ENCODE measurements at places on chromosomes 7 and 10.
A peak's percentile ranks its signal among the peaks of the same experiment; 100 is the strongest.

- no peak for DNase-seq
Observed at GRCh38 chr7:130429019-130429418, 11.8 kb downstream of the CEP41 start.

- DNase-seq: no peak
Observed at GRCh38 chr10:104416851-104417250, 63.2 kb downstream of the CFAP58 start.

DNA sequence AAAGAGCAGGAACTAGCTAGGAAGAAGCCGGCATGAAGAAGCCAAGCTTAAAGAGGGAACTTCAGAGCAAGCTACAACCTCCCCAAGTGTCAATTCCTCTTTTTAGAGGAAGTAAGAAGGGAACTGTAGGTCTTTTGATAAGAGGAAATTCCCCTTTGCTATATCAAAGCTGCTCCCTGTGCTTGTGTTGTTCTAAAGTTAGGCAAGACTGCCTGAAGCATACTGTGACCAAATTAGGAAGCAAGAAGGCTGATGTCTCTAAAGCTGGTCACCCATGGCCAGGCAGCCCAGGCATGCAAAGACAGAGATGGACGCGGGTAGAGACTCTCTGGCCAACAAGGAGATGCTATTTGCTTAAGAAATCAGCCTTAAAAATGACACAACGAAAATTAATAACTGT lies 87.9 kb downstream of the RNF216 start:
- DNase-seq: peak; percentile 80

DNA sequence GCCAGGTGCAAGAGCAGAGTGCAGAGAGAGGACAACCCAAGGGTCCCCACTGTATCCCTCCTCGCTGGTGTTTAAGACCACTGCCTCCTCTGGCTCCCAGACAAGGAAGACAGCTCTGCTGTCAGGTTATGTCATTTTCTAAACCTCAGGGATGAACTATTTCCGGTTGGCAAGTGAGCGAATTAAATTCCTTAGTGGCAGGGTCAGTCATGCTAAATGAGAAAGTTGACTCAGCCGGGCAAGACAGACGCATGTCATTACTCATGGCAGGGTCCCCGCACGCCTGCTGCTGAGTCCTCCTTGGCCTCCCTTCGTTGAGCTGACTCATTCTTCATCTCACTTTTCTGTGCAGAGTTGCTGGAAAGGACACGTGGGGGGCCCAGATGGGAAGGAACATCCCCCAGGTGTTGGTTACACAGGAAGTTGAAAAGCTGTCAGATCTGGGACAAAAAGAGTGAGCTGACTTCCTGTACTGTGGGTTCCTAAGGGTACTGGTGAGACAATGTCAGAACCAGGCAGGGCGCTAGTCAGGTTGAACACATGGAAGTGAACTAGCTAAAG lies 47.1 kb upstream of the UCN3 start:
- peak; percentile 96 for DNase-seq

DNA sequence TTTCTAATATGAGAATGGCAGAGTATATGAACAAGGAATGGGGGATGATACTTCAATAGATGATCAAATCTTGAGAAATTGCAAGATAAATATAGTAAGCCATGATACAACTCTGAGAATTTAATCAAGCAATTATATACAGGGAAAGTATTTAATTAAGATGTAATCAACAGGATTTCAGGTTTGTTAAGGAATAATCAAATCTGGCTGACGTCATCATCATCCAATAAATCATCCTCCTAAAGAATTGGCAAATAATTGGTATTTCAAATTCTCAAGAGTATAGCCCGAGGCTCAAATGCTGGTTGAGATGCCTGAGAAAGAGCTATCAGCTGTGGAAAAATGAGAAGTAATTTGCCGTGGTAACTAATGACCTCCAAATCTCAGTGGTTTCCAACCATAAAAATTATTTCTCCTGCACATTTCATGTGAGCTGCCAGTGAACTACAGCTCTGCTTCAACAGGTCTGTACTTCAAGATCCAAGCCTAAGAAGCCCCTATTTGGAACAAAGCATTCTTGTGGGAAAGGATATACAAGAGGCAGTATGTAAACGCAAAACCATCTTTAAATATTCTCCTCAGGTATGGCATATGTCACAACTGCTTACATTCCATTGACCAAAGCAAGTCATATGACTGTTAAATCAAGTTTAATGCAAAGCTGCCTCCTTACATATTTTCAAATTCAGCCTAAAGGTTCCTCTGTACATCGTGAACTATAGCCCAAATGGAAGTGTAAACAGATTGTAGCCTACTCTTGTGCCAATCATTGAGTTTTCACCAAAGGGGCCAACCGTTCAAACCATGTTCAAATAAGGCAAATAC lies 503.0 kb downstream of the KIF20B start:
- peak; percentile 34 for DNase-seq

DNA sequence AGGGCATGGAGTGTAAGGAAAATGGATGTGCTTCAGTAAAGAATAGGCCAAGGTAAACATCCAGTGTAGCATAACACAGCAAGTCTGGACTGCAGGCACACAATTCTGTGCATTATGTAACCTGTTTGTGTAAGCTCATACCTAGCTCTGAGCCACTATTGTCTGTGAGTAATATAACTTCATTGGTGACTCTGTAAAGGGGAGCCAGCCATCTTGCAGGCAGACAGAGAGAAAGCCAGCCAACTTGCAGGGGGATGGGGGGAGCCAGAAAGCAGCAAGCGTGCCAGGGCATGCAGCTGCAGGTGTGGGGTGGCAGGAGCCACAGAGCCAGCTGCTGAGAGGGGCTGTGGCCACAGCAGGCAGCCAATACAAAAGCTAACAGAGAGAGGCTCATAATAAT lies 449.2 kb downstream of the IPMK start:
- DNase-seq: no peak

DNA sequence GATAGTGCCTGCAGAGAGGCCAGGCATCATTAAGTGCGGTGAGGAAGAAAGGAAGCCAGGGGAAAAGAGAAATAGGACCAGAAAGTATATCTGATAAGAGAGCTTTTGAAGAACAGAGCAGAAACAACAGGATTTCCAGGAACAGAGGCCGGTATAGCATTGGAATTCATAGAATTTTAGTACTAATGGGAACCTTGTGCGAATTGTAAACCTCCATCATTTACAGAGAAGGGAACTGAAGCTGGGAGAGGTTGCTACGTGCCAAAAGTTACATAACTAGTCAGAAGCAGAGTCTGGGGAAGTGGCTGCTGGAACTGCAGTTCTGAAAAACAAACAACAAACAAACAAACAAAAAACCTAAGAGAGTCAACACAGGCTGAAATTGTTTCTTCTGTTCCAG lies 5.4 kb upstream of the ZMYND11 start:
- peak; percentile 20 for DNase-seq

All from fibroblast of skin of right biceps (primary cell).